Stimulated activated CD8-positive, alpha-beta memory T cell treated with anti-CD3 and anti-CD28 coated beads, Interleukin-4, amount 100 ng/mL, for 1 hour (primary cell): ENCODE measurements at places on chromosomes 5 and 9.
A peak's percentile ranks its signal among the peaks of the same experiment; 100 is the strongest.

DNA sequence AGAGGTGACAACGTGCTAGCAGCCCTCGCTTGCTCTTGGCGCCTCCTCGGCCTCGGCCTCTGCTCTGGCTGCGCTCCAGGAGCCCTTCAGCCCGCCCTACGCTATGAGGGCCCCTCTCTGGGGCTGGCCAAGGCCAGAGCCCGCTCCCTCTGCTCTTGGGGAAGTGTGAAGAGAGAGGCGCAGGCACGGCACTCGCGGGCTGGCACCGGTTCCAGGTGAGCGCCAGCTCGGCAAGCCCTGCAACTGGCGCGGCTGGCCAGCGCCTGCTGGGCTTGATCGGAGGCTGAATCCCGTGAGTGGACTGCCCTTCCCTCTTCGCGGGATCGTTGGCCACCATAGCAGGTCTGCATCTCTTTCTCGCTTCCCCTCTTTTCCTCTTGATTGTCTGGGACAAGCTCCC, 298.0 kb upstream of the PTPRD start:
- no peak for DNase-seq

DNA sequence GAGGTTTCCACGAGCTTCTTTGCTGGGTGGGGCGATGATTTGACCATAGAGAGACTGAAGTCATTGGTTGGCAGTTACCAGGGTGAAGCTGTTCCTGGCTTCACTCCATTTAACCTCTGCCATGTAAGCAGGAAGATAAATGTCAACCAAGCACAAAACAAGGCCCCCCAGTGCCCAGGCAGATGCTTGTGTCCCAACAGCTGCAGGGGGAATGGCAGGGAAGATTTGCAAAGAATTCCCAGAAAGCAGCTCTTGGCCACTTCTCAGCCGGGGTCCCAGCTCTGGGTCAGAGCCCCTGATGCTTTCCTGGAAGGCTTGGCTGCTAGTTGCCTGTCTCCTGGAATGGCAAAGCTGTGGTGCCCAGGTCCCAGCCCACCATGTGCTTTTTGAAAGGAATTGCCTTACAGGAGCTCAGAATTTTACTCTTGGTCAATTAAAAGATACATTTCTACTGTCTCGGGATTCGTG, 383.4 kb downstream of the ENC1 start:
- DNase-seq, result no peak

GRCh38 chr9:129886226-129887174, 51.2 kb downstream of the USP20 start:
- DNase-seq, result no peak

- DNase-seq, result no peak
Observed at GRCh38 chr5:35741971-35742370, 114.7 kb upstream of the IL7R start.

DNA sequence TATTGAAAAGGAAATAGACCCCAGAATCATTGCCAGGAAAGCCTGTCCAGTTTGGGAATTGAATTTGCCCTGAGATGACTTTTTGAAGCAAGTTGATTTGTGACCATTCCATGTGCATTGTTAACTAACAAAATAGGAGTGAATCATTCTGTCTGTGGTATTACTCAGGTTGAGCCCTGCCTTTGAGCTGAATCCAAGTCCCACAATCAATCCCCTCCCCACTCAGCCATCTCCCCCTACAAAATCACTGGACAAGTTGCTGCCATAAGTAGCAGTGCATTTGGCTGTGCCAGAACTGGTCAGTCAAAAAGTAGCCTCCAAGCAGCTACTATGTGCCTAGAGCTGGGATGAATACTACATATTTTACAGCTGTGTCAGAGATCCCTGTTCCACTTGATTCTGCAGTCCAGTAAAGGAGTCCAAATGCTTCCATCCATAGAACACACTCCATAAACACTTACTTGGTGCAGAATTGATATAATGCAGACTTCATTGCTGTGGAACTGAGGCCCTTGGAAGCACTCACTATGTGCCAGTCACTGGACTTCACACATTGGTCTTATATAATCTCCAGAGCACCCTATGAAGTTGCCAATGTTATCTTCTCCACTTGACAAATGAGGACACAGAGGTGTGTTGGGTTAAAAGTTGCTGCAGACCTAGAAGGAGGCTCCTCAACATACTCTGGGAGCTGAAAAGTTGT, 96.1 kb downstream of the ZNF462 start:
- no peak for DNase-seq

- peak; percentile 20 for DNase-seq
Observed at GRCh38 chr9:99851500-99851822, 29.8 kb downstream of the NR4A3 start.

GRCh38 chr5:138018849-138019248, 14.0 kb downstream of the FAM13B start:
- no peak for DNase-seq

DNA sequence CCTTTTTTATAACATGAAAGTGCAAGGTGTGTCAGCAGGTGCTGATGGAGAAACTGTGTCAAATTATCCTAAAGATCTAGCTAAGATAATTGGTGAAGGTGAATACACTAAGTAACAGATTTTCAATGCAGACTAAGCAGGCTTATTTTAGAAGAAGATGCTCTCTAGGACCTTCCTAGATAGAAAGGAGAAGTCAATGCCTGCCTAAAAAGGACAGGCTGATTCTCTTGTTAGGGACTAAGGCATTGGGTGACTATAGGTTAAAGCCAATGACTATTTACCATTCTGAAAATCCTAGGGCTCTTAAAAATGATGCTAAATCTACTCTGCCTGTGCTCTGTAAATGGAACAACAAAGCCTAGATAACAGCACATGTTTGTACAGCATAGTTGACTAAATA, 1682.4 kb downstream of the MAT2B start:
- DNase-seq, result no peak

DNA sequence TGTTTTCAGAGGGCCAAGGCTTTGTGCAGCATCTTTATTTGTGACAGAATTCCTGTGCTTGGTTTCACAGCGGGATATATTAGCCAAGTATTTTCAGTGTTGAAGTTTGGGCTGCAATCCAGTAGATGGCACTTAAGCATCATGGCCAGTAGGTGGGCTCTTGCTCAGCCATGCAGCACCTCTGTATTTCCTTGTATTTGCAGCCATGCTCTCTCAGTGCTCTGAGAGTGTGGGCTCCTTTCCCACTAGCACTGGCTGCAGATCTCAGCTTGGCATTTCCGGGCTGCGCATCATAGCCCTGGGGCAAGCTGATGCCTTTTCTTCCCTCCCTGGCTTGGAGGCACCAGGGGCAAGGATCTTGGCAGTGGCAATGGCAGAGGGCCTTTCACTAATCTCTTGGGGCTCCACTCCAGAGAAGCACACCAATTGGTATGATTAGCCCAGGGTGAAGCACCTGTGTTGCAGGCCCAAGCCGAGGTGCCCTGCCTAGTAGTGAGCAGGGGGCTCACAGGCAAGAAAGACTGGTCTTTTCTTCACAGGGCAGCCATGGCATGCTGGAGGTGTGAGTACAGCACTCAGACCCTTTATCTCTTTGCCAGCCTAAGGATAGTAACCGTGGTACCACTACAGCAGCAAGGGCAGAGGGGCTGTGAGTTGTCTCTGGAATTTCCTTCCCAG, 48.3 kb downstream of the SLCO6A1 start:
- no peak for DNase-seq

DNA sequence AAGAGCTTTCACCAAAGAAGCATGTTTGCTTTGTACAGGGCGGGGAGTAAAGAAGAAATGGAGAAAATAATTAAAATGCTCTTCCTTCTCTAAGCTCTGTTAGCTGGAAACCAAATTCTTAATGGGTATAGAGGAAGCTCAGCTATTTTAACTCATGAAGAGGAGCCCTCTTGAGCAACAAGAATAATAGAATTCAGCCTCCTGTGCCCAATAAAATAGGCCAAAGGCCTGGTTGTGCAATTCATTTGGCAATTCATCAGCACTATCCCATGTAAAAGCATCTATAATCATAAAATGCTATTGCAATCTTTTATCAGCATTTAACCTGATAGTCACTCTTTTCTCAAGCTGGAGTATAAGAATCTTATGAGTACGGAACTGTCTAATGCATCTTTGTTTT, 133.6 kb upstream of the CDH6 start:
- DNase-seq, result no peak

DNA sequence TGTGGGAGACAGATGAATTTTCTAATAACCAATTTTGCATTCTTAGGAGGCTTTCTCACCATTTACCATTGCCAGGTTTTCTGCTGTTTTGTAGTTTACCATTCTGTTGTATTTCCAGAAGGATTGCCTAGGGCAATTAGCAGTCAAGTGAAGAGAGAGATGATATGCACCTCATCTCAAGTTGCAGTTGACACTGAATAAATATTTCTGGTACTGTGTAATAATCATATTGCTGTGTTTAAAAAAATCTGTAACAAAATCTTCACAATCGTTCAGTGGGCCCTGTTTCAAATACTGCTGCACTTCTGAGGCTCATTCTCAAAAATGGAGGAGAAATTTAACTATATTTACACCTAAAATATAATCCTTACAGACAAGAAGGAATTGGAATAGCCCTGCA, 706.1 kb upstream of the PTPRD start:
- no peak for DNase-seq

GRCh38 chr9:87108661-87109060, 161.4 kb upstream of the GAS1 start:
- no peak for DNase-seq

DNA sequence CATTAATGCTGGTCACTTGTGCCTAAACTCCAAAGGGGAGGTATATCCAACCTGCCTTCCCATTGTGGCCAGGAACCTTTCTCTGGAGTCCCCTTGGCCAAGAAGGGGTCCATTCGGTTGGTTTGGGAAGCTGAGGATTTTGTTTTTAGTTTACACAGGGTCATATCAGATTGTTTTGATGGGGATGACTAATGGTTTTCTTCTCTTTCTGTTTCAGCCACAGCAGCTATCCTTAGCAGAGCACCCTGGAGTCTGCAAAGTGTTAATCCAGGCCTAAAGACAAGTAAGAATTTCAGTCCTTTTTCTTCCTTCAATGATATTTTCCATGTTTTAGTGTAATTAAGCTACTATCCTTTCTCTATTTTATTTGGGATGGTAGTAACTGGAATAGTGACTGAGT, 127.8 kb upstream of the CCDC152 start:
- no peak for DNase-seq

DNA sequence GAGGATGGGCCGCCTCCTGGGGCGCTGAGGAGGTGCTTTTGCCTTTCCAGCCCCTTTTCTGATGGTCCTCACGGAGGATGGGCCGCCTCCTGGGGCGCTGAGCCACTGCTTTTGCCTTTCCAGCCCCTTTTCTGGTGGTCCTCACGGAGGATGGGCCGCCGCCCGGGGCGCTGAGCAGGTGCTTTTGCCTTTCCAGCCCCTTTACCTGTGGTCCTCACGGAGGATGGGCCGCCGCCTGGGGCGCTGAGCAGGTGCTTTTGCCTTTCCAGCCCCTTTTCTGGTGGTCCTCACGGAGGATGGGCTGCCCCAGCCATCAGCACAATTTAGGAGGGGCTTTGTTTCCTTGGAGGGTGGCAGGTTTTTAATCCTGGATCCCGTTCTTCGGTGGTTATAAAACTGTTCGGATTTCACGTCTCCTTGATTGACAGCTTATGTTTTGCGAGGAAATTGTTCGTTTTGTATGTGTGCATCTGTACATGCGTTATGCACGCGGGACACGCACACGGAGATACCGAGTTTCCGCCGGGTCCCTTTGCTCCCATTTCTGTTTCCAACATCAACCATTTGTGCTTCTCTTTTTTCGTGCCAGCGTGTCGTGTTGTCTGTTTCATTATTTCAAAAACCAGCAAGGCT, 34.7 kb upstream of the SLC9A3 start:
- no peak for DNase-seq

GRCh38 chr9:83147315-83148149, 84.6 kb upstream of the RASEF start:
- no peak for DNase-seq
